ENCODE measurements at places on chromosomes 7 and 10. TPM values are rescaled to one million over a fixed set of nuclear protein-coding genes. Genes with fewer than 3 reads are reported as not detected.

The KCNH2 gene
- 0.49 TPM for total RNA-seq

DNA sequence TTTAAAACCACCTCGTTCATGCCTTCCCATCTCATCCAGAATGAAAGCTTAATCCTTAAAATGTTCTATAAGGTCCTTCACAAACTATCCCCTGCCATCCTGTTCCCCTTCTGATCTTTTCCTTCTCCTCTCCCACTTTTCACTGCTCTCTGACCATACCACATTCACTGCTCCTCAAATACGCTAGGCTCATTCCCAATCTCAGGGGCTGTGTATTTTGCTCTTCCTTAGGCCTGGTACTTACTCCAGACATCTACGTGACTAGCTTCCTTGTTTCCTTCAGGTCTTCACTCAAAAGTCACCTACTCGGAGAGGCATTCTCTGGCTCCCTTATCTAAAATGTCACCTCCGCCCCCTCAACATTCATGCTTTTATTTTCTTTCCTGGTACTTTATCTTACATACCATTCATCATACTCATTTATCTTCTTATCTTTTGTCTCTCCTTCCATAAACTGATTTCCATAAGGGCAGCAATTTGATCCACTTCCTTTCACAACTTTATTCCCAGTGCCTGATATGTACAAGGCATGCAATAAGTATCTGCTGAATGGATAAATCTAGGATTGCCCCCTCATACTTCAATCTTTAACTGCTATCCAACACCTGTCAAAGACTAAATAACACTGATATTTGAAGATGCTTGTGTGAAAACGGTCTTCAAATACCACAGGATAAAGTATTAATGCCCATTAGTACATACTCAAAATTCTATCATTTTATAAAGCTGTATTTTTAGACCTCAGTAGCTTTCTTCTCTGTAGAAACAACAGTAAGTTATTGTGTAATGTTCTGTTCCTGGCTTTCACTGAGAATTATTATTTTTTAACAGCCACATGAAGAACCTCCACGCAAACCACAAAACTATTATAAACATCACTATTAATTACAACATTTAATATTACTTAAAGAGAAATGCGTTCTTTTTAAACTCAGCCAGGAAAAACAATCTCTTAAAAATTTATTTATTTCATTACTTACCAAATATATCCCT lies 27.0 kb downstream of the JMJD1C start:
- no peak overlapping the region for H3K27ac ChIP-seq
- peaks cover 2% of the 10 kb centered on the region for H3K27me3 ChIP-seq
- H3K4me3 ChIP-seq: no peak overlapping the region
- H3K36me3 ChIP-seq: no peaks in the 10 kb centered on the region
- DNase-seq: no peak

- H3K27ac ChIP-seq: no peak overlapping the region
- H3K27me3 ChIP-seq: no peaks in the 10 kb centered on the region
- no peaks in the 10 kb centered on the region for H3K36me3 ChIP-seq
- no peak for DNase-seq
- H3K4me1 ChIP-seq: no peaks in the 10 kb centered on the region
Measured at GRCh38 chr7:28106321-28106829, 74.2 kb downstream of the JAZF1 start.

DNA sequence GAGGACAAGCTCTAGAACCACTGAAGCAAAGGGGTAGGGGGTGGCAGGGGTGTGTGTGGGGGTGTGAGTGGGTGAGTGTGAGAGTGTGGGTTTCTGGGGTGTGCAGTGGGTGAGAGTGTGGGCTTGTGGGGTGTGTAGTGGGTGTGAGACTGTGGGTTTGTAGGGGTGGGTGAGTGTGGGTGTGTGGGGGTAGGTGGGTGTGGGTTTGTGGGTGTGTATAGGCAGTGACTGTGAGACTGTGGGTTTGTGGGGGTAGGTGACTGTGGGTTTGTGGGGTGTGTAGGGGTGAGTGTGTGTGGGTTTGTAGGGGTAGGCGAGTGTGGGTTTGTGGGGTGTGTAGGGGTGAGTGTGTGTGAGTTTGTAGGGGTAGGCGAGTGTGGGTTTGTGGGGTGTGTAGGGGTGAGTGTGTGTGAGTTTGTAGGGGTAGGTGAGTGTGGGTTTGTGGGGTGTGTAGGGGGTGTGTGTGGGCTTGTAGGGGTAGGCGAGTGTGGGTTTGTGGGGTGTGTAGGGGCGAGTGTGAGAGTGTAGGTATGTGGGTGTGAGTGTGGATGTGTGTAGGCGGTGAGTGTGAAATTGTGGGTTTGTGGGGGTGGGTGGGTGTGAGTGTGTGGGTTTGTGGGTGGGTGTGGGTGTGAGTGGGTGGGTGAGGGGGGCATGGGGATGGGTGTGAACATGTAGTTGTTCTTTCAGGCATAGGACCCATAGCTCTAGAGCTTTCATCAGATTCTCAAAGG lies 8.8 kb downstream of the NOS3 start:
- no peak for DNase-seq
- H3K27ac ChIP-seq: no peak overlapping the region
- H3K4me3 ChIP-seq: no peak overlapping the region
- no peaks in the 10 kb centered on the region for H3K27me3 ChIP-seq
- peaks cover 1% of the 10 kb centered on the region for H3K36me3 ChIP-seq

- DNase-seq: no peak
- peaks cover 4% of the 10 kb centered on the region for H3K27me3 ChIP-seq
- H3K4me3 ChIP-seq: no peak overlapping the region
Measured at GRCh38 chr7:118305671-118306070, 81.2 kb downstream of the ANKRD7 start.

DNA sequence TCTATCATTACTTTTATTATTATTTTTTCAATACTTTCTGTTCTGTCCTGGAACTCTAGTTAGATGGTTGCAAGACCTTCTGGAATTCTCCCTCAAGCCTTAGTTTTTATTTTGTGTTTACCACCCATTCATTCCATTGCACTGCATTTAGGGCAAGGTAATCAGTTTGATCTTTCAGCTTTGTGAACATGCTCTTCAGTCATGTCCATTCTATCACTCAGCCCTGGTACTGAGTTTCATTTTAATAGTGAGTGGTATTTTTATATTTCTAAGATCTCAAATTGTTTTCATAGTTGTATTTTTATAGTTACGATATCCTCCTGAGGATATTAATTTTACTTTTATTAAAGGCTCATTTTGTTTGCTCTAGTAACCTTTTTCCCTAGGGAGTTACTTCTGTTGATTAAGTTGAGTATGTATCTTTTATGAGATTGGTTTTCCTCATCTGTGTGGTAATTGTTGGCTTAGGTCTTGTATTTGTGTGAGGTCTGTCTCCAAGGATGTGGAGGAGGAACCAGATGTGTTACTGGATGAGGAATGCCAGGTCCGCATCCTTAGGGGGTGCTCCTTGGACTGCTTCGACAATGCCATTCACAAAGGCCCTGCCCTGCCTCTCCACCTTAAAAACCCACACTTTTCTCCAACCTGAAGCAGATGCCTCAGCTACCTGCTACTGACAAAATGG lies 46.7 kb upstream of the RAB18 start:
- H3K4me1 ChIP-seq: peaks cover 10% of the 10 kb centered on the region
- H3K36me3 ChIP-seq: no peaks in the 10 kb centered on the region
- peaks cover 12% of the 10 kb centered on the region for H3K27me3 ChIP-seq
- H3K27ac ChIP-seq: no peak overlapping the region

Data from activated T-helper 1 cell treated with anti-CD3 and anti-CD28 coated beads, Interleukin-12 subunit alpha, Interleukin-12 subunit beta, Interleukin-2, Interleukin-4 antibody, amounts not matched to agents 30 ng/mL and 10 ng/mL and 1 ng/mL, durations not matched to agents 14 hours and 24 hours and 36 hours (primary cell).